ENCODE measurements at places on chromosomes 16 and 17.

- peak; percentile 91 for DNase-seq
Measured at GRCh38 chr16:70553645-70554044, 30.0 kb downstream of the SF3B3 start.

GRCh38 chr17:19244357-19244756, 7.2 kb downstream of the EPN2 start:
- DNase-seq, result no peak

DNA sequence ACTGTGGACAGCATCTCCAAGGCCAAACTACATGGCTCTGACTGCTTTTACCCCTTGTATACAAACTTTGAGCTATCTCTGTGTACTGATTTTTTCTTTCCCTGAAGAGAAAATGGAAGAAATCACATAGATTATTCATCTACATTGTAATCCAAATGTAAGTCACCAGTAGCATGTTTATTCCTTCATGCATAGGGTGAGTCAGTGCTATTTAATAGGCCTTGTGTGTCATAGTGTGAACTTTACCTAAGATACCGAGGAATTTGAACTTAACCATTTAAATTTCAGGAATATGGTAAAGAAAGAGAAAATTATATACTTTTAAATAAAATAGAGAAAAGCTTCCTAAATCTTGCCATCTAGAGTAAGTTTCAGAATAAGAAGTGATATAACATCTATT, 16.5 kb downstream of the PHKB start:
- no peak for DNase-seq

- no peak for DNase-seq
Measured at GRCh38 chr17:50328363-50329325, 17.3 kb upstream of the XYLT2 start.

DNA sequence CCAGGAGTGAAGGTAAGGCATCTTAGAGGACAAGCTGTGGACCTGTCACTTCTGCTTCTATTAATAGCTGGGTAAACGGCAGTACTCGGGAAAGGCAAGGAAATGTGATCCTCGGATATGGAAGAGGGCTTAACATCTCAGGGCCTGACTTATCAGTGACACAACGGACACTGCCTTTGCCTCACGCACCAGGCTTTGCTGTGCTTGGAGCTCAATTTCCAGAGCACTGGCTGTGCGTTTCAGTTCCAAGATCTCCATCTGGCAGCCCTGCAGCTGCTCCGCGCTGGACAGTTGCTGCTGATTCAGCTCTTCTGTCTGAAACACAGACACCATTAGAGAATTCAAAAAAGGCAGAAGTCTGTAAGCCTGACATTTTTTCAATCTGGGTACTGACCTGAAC, 3.5 kb downstream of the KRT40 start:
- DNase-seq, result peak; percentile 52

- DNase-seq, result no peak
Measured at GRCh38 chr17:61376931-61377838, 22.5 kb upstream of the TBX2 start.

Data from fibroblast of gingiva (primary cell).